ENCODE measurements at places on chromosomes 7 and 10.

DNA sequence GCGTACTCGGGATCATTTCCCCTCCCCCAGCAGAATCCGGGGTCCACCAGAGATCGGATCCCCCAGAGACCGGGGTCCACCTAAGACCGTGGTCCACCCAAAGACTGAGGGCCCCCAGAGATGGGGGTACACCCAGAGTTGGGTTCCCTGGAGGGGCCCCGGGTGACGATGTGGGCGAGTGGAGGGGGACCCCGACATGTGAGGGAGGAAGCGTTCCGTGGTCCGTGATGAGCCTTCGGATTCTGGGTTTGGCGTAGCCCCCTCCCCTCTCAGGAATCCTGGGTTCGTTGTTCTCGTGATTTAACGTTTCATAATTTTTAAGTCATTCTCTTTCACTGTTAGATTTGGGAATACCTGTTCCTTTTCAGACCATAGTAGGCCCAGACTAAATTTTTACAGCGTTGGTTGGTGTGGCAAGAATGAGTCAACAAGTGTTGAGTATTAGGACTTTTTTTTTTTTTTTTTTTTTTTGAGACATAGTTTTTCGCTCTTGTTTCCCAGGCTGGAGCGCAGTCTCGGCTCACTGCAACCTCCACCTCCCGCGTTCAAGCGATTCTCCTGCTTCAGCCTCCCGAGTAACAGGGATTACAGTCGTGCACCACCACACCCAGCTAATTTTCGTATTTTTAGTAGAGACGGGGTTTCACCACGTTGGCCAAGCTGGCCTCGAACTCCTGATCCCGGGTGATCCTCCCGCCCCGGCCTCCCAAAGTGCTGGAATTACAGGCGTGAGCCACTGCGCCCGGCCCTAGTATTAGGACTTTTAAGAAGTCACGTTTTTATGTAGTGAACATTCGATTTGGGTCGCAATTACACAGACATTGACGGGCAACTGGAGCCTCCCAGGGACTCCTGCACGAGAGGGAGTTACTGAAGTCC lies 672 bp downstream of the GTPBP4 start:
- DNase-seq: no peak

DNA sequence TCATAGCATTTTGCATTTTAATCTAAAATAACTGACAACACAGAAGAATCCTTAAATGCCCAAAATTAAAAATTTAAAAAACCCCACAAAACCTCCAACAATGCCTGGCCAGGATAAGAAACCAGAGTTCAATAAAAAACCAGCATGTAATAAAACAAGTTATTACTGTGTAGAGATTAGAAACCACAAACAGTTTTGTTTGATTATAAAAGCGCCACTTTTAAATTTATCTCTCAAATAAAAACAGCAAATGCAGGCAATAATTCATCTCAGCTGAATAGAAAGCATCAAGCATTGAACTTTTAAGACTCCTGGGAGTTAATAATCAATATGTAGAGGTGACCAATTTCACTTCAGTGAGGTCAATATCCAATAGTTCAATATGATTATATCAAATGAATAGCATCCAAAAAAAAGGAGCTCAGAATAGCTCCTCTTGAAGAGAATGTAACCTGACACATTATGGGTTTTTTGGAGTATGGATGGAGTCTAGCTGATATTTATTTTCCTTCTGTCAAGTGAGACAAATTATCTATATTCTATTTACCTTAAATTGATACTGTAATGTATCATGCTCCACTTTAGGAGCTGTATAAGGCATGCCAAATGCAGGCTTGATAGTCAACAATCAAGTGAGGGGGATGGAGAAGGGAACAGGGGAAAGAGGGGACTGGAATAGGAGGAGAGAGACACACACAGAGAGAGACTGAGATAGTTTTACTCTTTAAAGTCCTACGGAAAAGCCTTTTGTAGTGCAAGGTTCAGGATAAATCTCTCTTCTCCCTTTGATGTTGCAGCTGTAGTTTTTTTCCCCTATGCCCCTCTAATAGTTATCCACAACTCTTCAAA lies 130.9 kb downstream of the RSU1 start:
- DNase-seq: no peak

- no peak for DNase-seq
Measured at GRCh38 chr10:6038071-6038631, 24.0 kb downstream of the IL2RA start.

DNA sequence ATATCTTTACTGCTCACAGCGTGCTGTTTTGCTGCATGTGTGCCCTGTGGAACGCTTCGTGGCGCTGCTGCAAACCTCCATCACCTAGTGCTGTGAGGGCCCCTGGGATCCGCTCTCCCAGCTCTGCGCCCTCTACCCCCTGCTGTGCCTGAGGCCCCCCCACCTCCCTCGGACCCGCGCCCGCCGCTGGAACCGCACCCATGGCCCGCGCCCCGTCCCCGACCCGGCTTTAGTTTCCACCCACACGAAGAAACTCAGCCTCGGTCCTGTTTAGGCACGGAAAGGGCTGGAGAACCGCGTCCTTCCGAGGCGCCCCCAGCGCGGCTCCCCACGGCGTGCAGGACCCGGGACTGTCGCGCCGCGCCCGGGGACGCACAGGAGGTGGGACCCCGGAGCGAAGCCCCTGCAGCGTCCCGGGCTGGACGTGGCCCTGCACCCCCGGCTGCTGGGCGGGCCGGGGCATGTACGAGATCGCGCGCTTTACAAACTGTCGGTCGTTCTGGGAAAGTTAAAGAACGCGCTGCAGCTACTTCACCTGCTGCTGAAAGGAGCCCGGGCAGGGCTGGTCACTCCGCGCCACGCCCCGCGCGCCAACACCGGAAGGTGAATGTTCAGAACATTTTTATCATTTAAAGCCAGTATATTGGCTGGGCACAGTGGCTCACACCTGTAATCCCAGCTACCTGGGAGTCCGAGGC lies 54.3 kb downstream of the BMS1 start:
- DNase-seq: no peak

DNA sequence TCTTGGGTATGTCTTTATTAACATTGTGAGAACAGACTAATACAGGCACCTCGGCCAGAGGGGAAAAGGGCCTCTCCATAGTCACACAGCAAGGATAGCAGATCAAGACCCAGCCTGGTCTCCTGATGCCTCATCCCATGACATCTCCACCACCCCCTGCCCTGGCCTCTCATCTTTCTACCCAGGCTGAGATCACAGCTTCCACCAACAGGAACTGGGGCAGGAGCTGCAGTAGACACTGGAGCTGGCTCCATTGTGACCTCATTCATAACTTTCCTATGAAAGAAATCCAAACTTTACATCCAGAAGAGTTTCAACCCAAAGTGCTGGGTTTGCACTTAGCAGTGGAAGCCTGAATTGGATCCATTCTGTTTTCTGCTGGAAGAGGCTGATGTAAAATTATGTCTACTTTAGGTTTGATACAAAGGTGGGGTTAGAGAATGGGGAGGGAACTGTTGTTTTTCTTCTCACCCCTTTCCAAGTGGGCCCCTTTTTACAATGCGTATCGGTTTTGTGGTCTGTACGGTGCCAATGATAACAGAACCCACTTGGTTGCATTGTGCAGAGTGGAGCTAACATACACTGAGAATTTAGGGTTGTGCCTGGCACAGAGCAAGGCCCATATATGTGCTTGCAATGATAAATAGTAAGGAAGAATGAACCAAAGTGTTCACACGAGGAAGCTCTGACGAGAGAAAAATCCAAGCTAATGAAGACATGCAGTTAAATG lies 28.6 kb upstream of the INSIG1 start:
- DNase-seq: no peak

Measured in NCI-H1694 (cell line).